ENCODE measurements at places on chromosomes 1 and 21.

- DNase-seq = no peak
Observed at GRCh38 chr1:199546323-199546722, 481.2 kb upstream of the NR5A2 start.

- DNase-seq = no peak
Observed at GRCh38 chr1:179036844-179037465, 11.3 kb downstream of the FAM20B start.

DNA sequence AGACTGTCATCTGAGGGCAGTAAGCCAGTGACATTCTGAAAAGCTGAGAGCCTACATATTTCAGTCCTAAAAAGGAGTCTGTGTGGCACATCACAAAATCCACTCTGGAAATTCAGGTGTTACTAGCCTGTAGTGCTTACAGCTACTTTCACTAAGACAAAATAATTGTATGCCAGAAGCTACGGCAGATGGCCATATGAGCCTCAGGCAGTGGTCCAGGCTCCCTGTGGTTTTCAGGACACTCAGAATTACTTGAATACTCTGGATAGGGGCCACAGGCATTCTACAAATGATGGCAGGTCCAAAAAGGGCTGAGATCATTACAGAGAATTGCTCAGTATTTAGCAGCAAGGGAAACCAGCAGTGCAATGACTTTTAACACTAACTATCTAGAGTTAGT lies 527.1 kb downstream of the MRPL39 start:
- DNase-seq = no peak

- DNase-seq = no peak
Observed at GRCh38 chr1:101139821-101140718, 96.7 kb upstream of the S1PR1 start.

- no peak for DNase-seq
Observed at GRCh38 chr1:3577300-3577699, 34.0 kb downstream of the MEGF6 start.

DNA sequence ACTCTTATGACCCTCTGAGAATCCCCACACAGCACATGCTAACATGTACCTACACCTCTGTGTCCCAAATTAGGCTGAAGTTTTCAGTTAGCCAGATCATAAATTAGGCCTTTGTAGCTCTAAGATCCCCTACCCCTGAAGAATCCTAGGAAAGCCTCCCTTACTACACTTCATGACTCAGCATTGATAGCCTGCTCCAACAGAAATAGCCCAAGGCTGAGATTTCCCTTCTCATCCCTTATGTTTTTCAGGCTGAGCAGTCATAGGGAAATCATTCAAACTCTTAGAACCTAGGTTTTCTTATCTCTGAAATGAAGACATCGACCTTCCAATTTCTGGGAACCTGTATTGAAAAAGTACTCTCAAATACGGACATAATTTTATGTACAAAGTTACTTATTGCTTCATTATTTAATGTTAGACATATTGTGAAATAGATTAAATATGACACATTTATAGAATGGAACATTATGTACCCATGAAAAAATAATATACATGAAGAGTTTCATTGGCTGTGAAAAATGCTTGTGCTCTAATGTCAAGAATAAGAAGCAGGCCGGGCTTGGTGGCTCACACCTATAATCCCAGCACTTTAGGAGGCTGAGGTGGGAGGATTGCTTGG lies 122.4 kb upstream of the UBE2U start:
- DNase-seq = no peak

- DNase-seq = no peak
Observed at GRCh38 chr1:205858141-205858961, 8.4 kb upstream of the PM20D1 start.

- DNase-seq = no peak
Observed at GRCh38 chr1:18657506-18658201, 27.0 kb downstream of the PAX7 start.

DNA sequence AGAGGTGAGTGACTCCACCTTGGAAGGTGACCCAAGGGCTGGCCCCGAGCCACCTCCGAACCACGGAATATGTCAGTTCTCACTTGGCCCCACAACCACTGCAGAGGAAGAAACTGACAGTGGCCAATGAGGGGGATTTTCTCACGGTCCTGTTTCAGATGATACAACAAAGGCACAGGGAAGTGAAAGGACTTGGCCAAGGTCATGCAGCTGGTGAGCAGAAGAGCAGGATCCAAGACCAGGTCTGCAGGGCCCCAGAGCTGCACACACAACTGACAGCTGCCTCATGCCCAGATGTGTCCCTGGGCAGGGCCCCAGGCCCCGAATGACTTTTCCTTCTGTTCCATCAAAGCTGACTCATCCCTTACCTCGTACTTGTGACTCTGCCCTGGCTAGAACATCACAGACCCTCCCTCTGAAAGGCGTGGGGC lies 25.8 kb upstream of the EVA1B start:
- DNase-seq = peak; percentile 69

- no peak for DNase-seq
Observed at GRCh38 chr1:203351037-203351625, at the start of gene FMOD. Gene FMOD, minus strand, starts transcription at chr1:203351122. Its CDS starts 2,852 bp downstream, at chr1:203348270.

GRCh38 chr1:22406722-22407495 lies 44.7 kb upstream of the ZBTB40 start:
- no peak for DNase-seq

DNA sequence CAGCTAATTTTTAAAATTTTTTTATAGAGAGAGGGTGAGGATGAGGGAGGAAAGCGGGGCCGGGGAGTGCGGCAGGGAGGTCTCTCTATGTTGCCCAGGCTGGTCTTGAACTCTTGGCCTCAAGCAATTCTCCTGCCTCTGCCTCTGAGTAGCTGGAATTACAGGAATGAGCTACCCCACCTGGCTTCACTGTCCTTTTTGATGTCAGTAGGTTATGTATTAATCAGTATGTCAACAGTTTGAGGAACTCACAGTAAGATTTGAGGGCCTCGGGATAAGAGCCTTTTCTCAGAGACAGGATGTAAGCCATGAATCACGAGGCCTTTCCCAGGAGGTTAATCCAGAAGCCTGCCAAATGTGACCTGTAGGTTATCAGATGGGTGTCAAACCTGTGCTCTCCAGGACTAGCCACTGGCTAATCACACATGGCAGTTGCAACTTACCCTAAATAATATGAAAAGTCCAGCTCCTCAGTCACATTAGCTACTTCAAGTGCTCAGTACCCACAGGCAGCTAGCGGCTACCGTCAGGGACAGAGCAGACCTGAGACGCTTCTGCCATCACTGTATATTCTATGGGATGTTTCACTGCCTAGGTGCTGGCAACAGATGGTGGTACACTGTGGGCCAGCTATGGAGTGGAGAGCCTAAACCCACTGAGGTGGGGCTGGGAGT lies 33.1 kb downstream of the TRIM67 start:
- DNase-seq = no peak

- DNase-seq = no peak
Observed at GRCh38 chr1:55572878-55573734, 357.9 kb upstream of the USP24 start.

DNA sequence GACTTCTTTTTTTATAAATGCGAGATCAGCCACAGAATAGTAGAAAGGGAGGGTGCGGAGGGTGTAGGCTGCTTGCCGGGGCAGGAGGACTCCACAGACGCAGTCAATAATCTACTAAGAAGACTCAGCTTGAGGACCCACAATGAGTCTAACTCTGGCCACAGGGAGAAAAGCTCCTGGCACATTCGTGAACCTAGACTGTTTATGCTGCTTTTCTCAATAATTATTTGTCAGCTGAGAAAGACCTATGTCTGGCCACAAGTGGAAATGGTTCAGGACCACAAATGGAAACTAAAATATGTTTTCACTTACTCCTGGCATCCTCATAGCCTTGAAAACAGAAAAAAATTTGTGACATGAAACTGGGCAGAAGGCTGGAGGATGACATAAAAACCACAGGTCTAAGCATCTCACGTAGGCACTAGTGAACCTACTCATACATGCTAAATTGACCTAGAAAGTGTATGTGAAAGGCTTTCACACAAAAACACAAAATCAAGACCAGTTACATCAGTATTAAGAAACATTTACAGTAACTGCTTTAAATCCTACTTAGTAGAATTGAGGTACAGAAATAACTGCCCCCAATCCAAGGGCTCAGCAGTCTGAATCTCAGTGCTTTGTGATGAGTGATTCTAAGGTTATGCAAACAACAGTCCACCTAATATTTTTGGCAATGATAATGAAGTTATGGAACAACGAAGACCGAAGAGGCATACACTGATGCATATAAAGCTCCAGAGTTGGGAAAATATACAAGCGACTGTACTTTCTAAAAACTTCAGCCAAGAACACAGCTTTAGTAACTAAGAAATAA lies 159.5 kb downstream of the SLC45A1 start:
- DNase-seq = no peak

DNA sequence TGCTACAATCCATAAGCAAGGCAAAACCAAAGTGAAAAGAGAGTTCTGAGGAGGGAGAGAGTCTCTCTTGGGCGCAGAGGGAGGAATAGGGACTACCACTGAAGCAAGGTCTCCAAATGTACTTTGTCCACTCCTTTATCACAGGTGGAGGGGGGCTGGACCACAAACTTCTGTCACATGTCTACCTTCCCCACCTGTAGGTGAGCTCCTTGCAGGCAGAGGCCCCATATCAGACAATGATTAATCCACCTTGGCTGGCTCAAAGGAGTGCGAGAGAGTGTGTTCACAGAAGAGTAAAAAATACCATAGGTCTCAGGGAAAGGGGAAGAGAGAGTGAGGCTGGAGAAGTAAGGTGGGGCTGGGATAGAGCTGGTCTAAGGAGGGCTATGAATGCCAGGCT lies 4.5 kb downstream of the BEND5 start:
- DNase-seq = no peak

GRCh38 chr21:37944496-37944895 lies 28.2 kb upstream of the KCNJ6 start:
- no peak for DNase-seq

- DNase-seq = no peak
Observed at GRCh38 chr1:101253976-101254674, 17.3 kb downstream of the S1PR1 start.

GRCh38 chr1:103917795-103918194 lies 168.1 kb downstream of the AMY1C start:
- DNase-seq = no peak

DNA sequence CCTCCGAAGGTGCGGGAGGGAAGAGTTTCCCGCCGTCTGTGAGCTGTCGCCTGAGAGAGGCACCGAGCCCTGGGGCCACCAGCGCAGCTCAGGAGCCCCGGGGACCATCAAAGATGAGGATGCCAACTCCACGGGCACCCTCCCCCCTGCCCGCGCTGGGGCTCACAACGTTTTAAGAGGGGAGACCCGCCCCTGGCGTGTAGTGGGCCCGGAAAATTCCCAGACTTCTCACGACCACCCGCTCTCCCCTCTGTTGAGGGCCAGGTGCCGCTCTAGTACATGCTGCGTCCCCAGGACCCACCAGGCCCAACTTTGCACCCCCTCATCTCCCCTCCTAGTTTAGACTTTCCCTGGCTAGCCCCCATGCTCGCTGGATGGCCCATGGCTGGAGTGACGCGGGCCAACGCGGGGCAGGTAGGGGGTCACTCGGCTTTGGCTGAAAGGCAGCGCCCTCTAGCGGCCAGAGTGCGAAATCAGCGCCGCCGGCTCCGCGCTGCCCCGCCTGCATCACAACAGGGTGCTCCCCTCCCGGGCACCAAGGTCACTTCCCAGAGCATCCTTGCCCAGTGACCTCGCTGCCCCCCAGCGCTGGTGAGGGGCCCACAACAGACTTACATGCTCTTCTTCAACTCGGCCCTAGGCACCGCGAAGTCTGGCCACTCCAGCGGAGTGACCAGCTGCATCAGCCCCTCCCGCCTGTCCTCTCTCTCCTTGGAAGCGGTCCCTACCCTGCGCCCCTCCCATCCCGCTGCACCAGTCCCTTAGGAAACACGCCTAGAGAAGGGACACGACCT lies 1.8 kb downstream of the CD160 start:
- peak; percentile 61 for DNase-seq

GRCh38 chr21:25898671-25899070 lies 163.9 kb downstream of the GABPA start:
- DNase-seq = no peak

DNA sequence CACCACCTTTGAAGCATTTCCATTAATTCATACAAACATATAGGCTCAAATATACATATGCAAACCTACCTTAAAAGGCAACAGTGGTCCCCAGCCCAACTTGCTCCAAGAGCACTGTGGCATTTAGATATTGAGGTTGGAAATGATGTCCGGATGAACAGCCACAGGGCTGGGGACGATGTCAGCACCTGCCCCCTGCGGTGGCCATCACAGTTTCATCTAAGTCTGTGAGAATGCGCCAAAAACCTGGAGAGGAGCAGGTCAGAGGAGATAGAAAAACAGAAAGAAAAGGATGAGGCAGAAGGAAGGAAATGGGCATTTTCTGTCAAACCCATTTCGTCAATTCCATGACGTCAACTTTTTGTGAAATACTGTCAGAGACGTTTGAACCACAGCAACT lies 67.4 kb downstream of the TIAM1 start:
- no peak for DNase-seq
